ENCODE measurements at places on chromosomes 3 and 15.

- DNase-seq: no peak
Observed at GRCh38 chr3:30933478-30934207, 39.2 kb upstream of the GADL1 start.

DNA sequence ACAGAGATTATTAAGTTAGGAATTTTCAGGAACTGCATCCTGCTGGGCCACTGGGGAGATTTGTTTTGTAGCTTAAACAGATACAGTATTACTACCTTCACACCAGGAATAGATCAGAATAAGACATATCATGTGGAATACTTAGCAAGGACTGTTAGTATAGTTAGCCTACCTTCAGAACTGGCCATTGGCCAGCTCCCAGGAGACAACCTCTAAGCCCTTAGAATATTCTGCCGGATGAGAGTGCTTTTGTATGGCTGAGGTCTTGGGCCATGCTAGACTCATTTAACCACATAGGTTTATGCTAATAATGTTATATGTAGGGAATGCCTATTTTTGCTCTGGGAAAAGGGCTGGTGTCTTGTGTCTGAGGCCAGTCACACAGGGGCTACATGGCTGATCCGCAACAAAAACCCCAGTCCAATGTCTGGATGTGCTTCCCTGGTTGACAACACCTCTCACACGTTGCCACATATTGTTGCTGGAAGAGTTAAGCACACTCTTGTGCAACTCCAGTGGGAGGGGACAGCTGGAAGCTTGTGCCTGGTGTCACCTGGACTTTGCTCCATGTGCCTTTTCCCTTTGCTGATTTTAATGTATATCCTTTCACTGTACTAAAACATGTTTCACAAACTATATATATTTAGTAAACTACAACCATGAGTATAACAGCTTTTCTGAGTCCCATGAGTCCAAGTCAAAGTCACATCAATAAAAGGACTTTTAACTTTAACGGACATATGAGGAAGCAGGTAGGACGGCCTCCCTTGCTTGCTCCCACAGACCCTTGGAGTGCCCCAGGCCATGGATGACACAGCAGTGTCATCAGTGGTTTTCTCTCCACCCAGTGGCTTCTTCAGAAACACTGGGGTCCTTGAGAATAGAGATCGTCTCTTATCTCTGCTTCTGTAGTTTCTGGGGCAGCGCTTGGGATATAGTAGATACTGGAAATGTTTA, 118.0 kb upstream of the C3orf80 start:
- no peak for DNase-seq

GRCh38 chr15:67945951-67946700, 106.3 kb upstream of the RNU6-1 start:
- no peak for DNase-seq

- DNase-seq: no peak
Observed at GRCh38 chr3:138943724-138944653, 2.9 kb downstream of the FOXL2 start.

DNA sequence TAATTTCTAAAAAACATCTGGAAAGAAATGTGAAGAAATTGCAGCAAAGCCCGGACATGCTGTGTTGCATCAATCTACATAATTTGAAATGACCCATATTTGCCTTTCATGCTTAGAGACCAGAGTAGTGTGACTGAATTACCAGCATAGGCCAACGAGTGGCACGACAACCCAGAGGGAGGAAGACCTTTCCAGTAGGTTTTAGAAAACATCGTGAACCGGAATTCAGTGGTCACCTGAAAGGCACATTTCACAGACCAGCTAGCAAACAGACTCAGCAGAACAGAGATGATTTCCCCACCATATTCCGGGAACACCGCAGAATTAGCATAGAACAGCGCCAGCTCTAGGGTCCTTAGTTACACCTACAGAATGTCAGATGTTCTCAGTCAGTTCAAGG, 620.0 kb upstream of the ZNF385D start:
- no peak for DNase-seq

GRCh38 chr3:127688022-127688415, 15.3 kb downstream of the ABTB1 start:
- DNase-seq: no peak

DNA sequence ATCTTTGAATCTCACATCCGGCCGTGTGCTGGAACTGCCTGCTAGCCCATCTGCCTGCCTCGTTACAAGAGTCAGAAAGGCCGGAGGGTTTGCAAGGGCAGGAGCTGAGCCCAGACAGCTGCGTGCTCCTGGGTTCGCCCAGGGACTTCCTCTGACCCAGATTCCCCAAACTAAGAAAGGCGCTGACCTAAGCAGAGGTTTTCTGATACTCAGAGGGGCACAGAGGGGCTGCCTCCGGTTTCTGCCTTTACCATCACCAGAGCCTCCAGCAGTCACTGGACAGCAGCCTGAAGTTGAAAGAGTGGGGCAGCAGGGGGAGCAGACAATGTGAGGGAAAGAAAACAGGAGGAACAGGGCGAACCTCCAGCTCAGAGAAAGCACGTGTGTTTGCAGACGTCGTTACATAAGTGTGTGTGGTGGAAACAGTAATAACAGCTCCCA, 33.4 kb upstream of the RAD18 start:
- DNase-seq: no peak

DNA sequence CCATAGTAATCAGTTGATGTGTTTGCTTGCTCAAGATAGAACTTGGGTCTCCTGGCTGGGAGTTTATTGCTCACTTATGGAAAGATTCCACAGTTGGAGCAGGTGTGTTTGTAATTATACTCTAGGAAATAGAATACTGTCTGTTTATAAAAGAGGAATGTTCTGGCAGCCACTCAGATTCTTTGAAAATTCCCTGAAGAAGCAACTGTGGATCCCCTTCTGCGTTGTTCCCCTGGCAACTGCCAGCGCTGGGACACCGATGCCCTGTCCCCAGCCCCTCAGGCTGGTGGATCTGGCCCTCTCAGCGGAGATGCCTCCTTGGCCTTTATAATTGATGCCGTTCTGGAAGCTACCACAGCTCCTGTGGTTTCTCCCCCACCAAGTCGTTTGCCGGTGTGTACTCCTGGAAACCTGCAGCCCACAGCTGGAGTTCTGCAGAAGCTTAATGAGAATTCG, 225.9 kb downstream of the ITPR1 start:
- DNase-seq: no peak
